ENCODE measurements at places on chromosomes 1 and 21.
A peak's percentile ranks its signal among the peaks of the same experiment; 100 is the strongest.

DNA sequence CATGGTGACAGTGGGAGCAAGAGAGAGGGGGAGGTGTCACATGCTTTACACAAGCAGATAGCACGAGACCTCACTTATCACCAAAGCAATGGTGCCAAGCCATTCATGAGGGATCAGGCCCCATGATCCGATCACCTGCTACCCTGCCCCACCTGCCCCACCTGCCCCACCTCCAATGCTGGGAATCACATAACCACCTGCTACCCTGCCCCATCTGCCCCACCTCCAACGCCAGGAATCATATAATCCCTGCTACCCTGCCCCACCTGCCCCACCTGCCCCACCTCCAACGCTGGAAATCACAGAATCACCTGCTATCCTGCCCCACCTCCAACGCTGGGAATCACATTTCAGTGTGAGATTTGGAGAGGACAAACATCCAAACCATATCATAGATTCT is 10.6 kb upstream of the AIRE start:
- no peak for DNase-seq

DNA sequence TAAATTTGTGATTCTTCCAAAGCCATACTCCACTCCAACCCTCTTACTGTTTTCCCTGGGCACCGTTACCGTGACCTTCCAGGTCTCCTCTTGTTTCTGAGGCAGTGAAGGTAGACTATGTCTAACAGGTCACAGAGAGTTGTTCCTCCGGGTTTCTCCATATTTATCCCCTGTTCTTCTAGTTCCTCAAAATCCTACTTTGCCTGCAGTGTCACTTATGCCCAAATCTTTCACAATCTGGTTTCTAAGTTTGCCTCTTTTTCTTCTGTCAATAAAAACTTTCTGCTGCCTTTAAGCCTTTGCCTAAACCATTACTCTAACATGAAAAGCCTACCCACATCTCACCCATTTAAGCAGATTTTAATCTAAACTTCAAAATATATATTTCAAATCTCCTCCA is 87.7 kb downstream of the C4BPA start:
- DNase-seq = no peak

- DNase-seq = no peak
These were observed 155.5 kb downstream of the KCNH1 start for GRCh38 chr1:210978316-210978973.

DNA sequence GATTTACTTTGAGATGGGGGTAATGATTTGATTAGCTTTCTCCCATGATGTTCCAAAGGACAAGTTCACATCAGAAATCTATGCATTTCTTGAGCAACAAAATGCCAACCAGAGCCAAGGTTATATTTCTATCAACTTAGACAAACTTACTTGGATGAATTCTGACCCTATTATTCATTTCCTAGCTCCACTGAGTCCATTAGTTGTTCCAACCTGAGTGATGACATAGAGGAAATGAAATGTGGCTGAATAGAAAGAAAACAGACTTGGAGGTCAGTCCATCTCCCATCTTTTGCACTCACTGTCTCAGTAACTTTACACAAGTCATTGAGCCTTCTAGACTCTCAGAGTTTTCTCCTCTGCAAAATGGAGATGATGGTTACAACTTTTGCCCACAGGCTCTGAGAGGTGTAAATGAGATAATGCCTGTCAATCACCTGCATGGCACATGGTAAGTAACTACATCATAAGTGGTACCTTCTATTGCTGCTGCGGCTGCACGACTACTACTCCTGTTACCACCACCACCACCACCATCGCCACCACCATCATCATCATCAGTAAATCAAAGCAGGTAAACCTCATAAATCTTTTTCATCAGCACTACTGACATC is 98.2 kb downstream of the PTPN14 start:
- DNase-seq = no peak

DNA sequence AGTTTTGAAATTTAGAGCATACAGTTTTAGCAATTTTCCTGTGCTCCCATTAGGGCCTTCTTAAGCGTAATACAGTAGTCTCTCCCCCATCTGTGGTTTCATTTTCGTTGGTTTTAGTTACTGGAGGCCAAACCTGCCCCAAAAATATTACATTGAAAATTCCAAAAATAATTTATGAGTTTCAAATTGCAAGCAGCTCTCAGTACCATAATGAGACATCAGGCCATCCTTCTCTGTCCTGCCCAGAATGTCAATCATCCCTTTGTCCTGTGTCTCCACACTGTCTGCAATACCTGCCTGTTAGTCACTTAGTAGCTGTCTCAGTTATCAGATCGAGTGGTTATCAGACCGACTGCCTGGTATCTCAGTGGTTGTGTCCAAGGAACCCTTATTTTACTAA is 45.4 kb downstream of the ADSS2 start:
- no peak for DNase-seq

DNA sequence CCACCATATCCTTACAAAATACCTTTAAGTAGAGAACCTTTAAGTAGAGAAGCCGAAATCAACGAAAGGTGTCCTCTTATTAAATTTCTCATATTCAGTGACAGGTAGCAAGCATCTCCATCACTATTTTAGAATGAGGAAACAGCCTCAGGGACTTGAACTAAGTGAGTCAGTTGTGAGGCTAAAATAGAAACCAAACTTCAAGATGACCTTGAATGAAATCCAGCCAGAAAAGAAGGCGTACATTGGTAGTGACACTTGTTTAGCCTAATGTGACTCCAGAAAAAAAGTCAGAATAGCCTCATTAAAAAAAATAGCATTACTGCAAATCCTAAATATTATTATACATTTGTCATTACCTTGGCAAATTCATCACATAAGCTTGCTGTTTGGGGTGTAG is 20.1 kb downstream of the RGS8 start:
- DNase-seq = no peak

DNA sequence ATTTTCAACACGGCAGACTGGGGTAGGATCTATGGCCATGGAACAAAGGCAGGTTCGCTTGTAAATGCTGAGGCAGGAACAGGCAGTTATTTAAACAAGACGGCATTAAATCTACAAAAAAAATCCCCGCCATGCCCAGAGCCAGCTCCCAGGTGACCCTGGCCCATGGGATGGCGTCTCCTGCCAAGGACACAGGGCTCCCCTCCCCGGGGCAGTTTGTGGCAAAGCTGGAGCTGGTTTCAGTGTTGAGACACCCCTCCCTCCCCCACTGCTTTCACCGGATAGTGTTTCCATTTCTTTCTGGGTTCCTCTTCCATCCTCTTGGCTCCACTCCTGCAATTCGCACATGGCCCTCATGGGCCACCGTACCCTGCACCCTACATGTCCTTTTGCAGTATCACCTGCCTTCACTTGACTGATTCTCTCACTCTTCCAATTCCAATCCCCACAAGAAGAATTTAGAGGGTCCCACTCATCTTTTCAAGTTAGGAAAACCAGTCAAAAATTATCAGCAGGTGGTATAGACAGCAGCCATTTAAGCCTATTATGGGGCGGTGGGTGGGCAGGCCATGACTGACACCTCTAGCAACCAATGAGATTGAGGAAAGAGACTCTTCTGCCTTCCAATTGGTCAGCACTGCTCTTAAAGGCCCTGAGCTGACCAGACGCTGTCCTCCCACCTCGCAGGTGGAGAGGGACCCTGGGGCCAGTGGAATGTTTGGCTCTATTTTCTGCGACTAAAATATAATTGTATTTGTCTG is 52.0 kb downstream of the OLIG1 start:
- DNase-seq = peak; percentile 10

- no peak for DNase-seq
These were observed 80.9 kb upstream of the DPYD start for GRCh38 chr1:98001764-98002163.

DNA sequence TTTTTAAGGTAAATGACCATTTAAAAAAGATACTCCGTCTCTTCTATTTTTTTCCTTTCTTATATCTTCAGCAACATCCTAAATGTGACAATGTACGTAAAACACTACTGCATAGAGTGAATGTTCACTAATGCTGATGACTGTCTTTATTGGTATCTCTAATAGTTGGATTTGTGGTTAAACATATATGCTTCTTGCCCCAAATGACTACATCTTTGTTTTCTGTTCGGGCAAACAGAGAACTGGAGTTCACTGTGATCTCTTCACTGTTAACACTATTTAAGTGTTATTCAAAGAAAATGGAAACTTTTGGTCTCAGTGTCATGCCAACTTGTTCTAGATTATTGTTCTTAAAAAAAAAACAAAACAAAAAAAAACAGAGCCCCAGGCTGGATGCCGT is 109.4 kb downstream of the KIF26B start:
- no peak for DNase-seq

- no peak for DNase-seq
These were observed 1.8 kb downstream of the ARNT start for GRCh38 chr1:150874455-150875196.

- no peak for DNase-seq
These were observed 97.0 kb downstream of the LHX4 start for GRCh38 chr1:180327089-180327488.

- peak; percentile 94 for DNase-seq
These were observed 645 bp downstream of the IVNS1ABP start for GRCh38 chr1:185316163-185317033.

GRCh38 chr21:33069994-33070743 is at the start of gene OLIG1:
OLIG1 (plus strand) TSS chr21:33070141; CDS start chr21:33070247, 106 bp downstream.
- peak; percentile 66 for DNase-seq

DNA sequence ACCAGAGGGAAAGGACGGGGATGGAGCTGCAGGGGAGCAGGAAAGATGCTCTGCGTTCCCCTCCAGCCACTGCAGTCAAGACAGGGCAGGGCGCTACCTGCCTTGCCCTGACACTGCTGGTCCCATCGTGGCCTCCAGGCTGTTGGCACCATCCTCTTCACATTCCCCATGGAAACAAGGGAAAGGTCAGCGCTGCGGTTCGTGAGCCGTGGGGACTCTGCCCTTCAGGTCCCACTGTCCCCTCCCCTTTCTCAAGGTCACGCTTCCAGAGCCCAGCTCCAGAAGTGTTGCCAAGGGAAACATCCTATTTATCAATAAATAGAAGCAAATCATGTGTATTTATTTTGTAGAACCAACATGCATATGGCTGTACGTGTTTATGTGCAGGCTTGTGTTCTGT is 56.0 kb downstream of the PGBD5 start:
- DNase-seq = no peak

GRCh38 chr1:39149509-39149908 is 55.0 kb upstream of the MACF1 start:
- DNase-seq = no peak

- no peak for DNase-seq
These were observed 7.7 kb upstream of the AGTRAP start for GRCh38 chr1:11728126-11728806.

DNA sequence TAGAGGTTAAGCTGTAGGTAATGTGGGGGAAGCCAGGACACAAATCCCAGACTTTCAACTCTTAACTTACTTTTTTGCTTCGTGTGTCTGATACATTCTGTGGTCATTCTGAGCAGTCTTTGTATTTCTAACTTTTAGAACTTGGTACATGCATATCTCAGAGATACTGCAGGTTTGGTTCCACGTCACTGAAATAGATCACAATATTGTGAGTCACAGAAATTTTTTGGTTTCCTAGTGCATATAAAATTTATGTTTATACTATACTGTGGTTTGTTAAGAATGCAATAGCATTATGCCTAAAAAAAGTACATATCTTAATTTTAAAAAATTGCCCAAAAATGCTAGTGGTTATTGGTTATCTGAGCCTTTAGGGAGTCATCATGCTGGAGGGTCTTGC is 3.2 kb downstream of the URB2 start:
- DNase-seq = no peak

- no peak for DNase-seq
These were observed 444.6 kb downstream of the NUF2 start for GRCh38 chr1:163766257-163766918.

DNA sequence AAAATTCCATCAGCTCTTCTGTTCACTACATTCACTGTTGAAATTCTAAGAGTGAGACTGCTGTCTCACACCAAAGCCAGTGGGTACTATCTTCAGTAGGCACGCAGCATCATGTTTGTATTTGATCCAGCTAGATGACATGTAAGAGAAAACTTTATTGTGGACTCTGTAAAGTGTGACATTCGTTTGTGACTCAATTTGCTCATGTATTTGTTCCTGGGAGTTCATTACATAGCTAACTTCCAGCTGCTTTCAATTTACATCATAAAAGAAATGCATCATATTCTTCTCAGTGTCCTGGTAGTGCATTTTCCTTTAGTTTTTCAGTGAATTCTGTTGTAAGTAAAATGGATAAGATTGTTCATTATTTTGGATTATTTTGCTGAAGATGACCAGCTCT is 31.4 kb downstream of the CTH start:
- no peak for DNase-seq

DNA sequence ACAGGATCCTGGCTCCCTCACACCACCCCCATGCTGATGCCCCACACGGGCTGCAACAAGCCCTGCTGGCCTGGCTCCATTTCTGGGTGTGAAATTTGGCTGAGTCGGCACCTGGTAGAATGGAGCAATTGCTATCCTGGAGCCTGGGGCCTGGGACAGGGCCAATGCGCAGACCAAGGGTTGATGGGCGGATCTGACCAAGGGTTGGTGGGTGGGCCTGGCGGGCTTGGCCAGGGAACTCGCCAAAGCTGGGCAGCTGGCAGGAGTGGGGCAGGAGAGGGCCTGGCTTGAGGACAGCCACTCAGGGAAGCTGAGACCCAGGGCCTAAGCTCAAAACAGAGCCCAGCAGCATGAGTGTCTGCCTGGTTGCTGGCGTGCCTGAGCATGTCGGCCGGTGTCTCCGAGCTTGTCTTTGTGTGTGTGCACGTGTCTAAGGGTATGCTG is 70.9 kb upstream of the POU3F1 start:
- no peak for DNase-seq

DNA sequence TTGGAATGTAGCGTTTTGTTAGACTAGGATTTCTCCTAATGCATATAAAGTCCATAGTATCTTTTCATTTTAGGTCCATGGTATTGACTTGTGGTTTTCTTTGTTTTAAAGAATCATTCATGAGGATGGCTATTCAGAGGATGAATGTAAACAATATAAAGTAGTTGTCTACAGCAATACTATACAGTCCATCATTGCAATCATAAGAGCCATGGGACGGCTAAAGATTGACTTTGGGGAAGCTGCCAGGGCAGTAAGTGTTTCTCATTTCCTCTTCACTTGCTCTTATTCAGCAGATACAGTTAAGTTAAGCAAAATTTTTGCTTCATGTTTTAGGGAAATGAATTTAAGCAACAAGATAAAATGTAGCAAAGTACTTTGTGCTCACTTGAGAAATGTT is 25.4 kb downstream of the GNAI3 start:
- no peak for DNase-seq

All from activated CD4-positive, alpha-beta T cell treated with anti-CD3 and anti-CD28 coated beads for 48 hours (primary cell).